ENCODE measurements at places on chromosomes 1 and 21. TPM values are rescaled to one million over a fixed set of nuclear protein-coding genes. Genes with fewer than 3 reads are reported as not detected.

DNA sequence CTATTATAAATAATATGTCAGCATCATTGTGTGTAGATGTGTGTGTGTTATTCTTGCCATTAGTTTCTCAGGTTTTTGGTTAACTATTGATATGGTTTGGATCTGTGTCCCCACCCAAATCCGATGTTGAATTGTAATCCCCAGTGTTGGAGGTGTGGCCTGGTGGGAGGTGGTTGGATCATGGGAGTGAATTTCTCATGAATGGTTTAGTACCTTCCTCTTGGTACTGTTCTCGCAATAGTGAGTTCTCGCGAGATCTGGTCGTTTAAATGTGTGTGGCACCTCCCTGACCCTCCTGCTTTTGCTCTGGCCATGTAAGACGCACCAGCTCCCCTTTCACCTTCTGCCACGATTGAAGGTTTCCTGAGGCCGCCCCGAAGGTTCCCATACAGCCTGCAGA is 9.6 kb upstream of the POFUT2 start:
- DNase-seq = no peak

GRCh38 chr1:19819701-19820100 is 4.6 kb upstream of the RNF186 start:
- no peak for DNase-seq

GRCh38 chr21:15031790-15032357 is 32.9 kb downstream of the NRIP1 start:
- no peak for DNase-seq

DNA sequence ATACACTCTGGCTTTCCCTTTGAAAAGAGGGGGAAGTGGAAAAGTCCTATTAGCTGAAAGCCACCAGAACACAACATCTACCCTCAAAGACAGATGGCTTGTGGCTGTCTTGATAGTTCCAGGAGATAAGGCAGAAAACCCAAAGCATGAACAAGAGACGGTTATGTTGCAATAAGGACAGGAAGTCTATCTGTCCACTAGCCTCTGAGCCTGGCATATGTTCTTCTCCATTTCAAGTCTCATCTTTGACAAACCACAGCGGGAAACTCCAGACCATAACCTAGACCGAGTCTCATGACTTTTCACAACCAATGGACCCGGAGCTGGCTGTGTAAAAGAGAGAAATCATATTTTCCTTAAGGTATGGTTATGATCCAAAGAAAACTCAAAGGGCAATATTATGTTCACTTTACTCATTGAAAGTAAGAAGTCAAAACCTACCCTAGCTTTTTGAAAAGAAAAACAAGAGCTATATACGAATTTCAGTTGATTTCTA is 33.8 kb downstream of the DUSP10 start:
- DNase-seq = no peak

GRCh38 chr21:27545754-27546349 is 579.0 kb upstream of the ADAMTS5 start:
- no peak for DNase-seq

- no peak for DNase-seq
Measured at GRCh38 chr1:209672705-209673630, 2.2 kb upstream of the G0S2 start.

GRCh38 chr1:202005958-202006357 is 4.4 kb upstream of the ELF3 start:
- no peak for DNase-seq

DNA sequence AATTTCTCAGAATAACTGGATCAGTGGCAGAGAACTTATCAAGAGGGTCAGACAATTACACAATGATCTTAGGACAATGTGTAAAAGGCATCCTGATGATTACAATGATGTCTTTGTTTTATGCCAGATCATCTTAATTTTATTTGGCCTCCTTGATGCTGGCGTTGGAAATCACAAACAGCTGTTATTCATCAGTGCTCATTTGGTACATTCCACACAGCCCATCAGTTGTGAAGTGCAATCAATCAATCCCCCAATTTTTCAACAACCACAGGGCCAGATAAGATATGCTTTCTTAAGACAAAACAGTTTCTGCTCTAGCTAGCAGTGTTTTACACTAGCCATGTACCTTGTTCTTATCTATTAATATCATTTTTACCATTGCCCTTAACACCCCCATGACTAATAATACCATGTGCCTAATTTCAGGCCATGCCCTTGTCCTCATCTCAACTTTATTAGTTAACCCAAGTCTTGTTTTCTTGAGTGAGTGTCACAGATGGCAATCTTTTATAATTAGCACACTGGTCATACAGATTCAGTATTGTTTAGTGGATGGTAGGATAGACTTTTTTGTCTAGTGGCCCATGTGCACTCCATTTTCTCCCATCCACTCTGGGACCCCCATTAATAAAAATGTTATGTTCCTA is 40.8 kb upstream of the COL24A1 start:
- no peak for DNase-seq

GRCh38 chr1:165353731-165354671 is 2.5 kb downstream of the LMX1A start:
- DNase-seq = no peak

GRCh38 chr1:234994436-234995295 is 134.0 kb downstream of the TOMM20 start:
- DNase-seq = no peak

DNA sequence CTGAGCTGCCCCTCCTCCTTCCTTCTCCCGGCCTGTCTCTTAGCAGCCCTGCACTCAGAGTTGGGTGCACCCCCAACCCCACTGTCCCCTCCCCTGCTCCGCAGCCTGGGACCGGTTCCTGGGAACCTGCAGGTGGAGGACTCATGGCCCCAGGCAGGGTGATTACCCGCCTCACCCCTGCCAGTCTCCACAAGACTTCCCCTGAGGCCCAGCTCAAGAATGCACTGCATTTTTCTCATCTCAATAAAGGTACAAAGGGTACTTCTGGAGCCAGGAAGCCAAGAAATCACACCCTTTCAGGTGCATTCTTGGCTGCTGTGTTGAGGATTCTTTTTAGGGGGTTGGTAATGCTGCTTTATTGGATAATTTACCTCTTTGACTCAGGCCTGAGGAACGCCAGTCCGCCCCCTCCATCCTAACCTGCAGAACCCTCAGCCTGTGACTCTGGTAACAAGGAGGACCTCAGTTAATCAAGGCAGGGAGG is 126.3 kb upstream of the TMPRSS2 start:
- DNase-seq = no peak

- DNase-seq = peak; percentile 97
Measured at GRCh38 chr1:208475951-208476845, 232.0 kb upstream of the PLXNA2 start.

DNA sequence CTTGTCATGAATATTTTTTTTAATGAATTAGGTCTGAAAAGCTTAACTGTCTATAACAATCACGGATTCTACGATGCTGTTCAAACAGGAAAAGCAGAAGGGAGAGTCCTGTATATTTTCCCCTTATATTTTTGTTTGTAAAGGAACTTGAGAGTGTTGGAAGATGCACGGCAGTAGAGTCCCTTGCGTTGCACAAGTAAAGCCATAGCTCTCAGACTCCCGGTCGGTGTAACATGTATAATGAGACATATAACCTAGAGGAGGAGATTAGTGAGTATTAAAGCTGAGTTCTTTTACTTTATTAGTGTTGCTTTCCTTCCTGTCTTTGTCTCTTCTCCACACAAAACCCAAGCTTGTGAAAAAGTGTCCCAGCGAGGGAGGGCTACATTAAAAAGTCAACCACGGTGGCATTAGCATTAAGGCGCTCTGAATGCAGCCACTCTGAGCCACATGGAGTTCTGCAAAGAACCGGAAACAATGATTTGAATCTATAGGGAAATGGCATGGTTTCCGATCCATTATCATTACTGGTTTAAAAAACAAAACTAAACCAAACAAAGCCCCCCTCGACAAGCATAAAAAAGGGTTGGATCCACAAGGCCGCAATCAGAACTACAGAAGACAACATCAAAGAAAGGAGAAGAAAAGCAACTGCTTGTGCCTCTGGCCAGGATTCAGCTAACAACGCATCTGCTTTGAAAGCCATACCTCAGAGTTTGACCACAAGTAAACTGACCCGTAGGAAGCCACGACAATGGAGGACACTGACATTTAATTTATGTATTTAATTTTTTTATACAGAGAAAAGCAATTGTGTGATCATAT is 356.8 kb downstream of the LMO4 start:
- no peak for DNase-seq

GRCh38 chr1:172745014-172745413 is 86.1 kb downstream of the FASLG start:
- peak; percentile 53 for DNase-seq

DNA sequence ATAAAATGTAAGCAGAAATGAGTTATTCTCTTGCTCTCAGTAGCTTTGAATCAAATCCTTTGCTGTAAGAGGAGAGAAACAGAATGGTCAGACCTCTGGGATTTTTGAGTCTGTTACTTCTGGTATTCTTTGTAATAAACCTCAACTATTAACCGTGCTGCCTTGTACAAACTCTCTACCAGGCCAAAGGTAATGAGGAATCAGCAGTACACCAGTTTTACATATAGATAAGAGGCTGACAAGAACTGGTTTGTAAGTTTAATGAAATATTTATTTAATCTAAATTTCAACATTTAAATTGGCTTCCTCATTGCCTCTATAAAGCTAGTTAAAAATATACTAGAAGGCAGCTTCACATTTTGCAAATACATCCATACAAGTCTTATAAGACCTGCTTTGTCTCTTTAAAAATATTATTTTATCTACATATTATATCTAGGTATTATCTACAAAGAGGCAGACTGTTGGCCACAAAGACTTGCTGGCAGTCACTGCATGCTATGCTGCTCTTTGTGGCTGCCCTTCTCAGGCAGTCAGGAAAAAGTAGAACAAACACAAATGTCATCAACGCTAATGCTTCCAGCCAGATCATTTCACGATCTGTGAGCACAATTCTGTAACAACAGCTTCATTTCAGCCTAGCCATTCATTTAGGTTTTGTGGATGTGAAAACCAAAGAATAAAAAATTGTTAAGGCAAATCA is 173.0 kb downstream of the GABPA start:
- DNase-seq = no peak

- DNase-seq = peak; percentile 78
Measured at GRCh38 chr1:62433861-62434617, 2.8 kb upstream of the USP1 start.

DNA sequence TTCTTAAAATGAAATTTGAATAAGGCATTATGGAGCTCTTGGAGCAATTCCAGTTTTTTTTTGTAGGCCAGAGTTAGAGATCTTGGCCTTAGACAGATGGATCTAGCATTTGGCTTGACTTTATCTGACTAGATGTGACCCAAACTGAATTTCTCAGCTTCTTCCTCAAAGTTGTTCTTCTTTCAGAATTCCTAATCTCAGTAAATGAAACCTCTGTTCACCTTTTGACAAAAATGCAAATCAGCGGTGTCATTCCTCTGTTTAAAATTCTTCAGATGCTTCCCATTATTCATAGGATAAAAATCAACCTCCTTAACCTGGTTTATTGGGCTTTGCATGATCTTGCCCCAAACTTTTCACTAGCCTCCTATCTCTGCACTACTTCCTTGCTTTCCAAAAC is 177.6 kb downstream of the RASAL2 start:
- no peak for DNase-seq

- DNase-seq = no peak
Measured at GRCh38 chr1:89842567-89843272, 21.9 kb downstream of the LRRC8D start.

DNA sequence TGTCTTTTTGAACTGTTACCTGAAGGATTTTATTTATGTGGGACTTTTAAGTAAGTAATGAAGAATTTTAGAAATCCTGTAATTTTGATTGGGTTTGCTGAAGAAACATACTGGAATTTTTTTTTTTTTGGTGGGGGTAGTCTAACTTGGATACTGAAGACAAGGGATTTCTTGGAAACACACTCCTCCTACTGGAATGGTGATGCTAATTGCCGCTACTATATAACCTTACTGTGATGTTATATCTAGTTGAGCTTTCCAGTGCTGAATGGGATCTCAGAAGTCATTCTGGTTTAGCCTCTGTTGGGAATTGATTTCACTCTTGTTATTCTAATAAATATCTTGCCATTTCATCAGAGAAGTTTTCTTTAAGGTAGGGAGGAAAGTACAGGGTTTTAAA is 8.4 kb downstream of the PPP2R5A start:
- DNase-seq = no peak

- peak; percentile 63 for DNase-seq
Measured at GRCh38 chr1:203702130-203702577, 62.8 kb upstream of the LAX1 start.

LCE1D gene
- total RNA-seq = not detected

PAX7 gene
- total RNA-seq = not detected

RUNX3 gene
- total RNA-seq = 7.3 TPM

ABCA4 gene
- not detected for total RNA-seq

KAZN gene
- total RNA-seq = 4.2 TPM

REN gene
- total RNA-seq = not detected

HSD3B2 gene
- total RNA-seq = not detected

HPDL gene
- total RNA-seq = 0.18 TPM

OR14K1 gene
- total RNA-seq = not detected

TRAF3IP3 gene
- not detected for total RNA-seq

TRABD2B gene
- total RNA-seq = 0.75 TPM

NID1 gene
- 33.8 TPM for total RNA-seq
